ENCODE measurements at places on chromosomes 2 and 18.

GRCh38 chr2:233174137-233174536 is 77.3 kb upstream of the ATG16L1 start:
- DNase-seq: no peak
- H3K4me1 ChIP-seq: peaks cover 5% of the 10 kb centered on the region
- H3K27ac ChIP-seq: no peak overlapping the region
- no peaks in the 10 kb centered on the region for H3K36me3 ChIP-seq

DNA sequence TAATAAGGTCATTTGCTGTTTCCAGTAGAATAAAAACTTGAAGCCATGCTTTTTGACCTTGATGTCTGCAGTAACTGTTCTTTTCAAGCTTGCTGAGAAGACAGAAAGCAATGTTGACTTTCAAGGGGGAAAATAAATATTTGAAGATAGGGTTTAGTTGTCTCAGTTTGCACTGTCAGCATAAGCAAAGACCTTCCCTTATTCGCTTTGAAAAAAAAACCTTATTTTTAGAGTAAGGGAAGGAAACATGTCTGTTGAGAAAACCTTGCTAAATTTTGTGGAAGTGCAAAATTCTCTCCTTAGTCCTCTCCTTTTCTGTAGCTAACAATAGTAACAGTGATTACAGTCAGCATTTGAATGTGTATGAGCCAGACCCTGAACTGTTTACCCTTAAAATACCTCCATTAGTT is 43.1 kb downstream of the MAP4K4 start:
- peaks cover 72% of the 10 kb centered on the region for H3K4me1 ChIP-seq
- no peak for DNase-seq
- no peaks in the 10 kb centered on the region for H3K27me3 ChIP-seq
- H3K36me3 ChIP-seq: 0 out of 2 replicates have a peak, but pooled peaks cover 5% of the 10 kb centered on the region
- no peak overlapping the region for H3K4me3 ChIP-seq

- H3K4me3 ChIP-seq: no peak overlapping the region
- no peak overlapping the region for H3K27ac ChIP-seq
- H3K4me1 ChIP-seq: peaks cover 22% of the 10 kb centered on the region
- no peaks in the 10 kb centered on the region for H3K27me3 ChIP-seq
These were observed 12.9 kb upstream of the PUM2 start for GRCh38 chr2:20363578-20363977.

DNA sequence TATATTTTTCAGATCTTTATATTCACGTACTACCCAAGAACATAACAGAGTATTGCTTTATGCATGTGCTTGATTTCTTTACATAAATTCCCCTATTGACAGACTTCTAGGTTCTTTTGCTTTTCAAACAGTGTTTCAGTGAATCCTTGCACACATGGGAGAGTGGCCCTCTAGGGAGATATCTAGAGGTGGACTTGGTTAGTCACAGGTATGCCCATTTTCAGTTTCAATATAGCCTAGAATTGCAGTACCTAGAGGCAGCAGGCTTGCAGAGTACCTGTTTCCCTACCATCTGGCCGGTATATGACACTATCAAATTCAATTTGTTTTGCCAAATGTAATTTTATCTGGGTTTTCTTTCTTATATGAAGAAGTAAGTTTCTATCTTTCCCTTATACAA is 36.8 kb downstream of the EML6 start:
- no peak overlapping the region for H3K27ac ChIP-seq
- H3K27me3 ChIP-seq: no peaks in the 10 kb centered on the region
- no peaks in the 10 kb centered on the region for H3K36me3 ChIP-seq
- peaks cover 46% of the 10 kb centered on the region for H3K4me1 ChIP-seq

- H3K4me1 ChIP-seq: 0 out of 2 replicates have a peak, but pooled peaks cover 4% of the 10 kb centered on the region
- peak; percentile 66 for DNase-seq
- H3K4me3 ChIP-seq: no peak overlapping the region
- no peaks in the 10 kb centered on the region for H3K27me3 ChIP-seq
- H3K36me3 ChIP-seq: no peaks in the 10 kb centered on the region
- no peak overlapping the region for H3K27ac ChIP-seq
These were observed 159.6 kb downstream of the DCC start for GRCh38 chr18:52499644-52500043.

DNA sequence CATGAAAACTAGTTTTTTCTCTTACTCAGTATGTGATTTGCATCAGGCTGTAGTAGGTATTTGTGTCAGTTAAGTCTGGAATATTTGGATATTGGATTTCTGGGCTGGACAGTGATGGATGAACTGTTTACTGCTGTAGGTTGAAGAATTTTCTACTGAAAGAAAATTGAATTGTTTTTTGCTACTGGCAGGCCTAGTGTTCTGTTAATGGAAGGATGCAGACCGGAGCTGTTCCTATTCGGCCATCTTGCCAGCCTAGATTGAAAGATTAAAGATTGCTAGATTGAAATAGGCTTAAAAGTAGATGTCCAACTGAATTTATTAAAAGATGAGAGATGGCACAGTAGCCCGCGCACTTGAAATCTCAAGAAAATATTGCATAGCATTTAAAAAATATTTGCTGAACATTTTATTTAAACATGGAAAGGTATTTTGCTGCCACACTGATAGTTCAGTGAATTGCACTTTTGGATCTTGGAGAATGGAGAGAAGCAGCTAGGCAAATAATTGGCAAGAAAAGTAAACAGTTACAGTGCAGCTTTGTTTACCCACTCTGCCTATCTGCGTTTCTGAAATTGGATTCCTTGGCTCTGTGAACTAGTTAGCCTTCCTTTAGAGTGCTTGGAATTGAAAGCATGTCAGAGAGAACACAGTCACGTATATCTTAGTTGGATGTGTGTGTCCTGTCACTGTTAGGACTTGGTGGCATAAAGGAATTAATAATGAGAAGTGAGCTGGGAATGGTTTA is 54.1 kb downstream of the EPB41L5 start:
- no peaks in the 10 kb centered on the region for H3K27me3 ChIP-seq
- H3K27ac ChIP-seq: peak overlapping the region; percentile 46
- no peaks in the 10 kb centered on the region for H3K36me3 ChIP-seq
- peaks cover 17% of the 10 kb centered on the region for H3K4me1 ChIP-seq
- peak overlapping the region; percentile 46 for H3K4me3 ChIP-seq

DNA sequence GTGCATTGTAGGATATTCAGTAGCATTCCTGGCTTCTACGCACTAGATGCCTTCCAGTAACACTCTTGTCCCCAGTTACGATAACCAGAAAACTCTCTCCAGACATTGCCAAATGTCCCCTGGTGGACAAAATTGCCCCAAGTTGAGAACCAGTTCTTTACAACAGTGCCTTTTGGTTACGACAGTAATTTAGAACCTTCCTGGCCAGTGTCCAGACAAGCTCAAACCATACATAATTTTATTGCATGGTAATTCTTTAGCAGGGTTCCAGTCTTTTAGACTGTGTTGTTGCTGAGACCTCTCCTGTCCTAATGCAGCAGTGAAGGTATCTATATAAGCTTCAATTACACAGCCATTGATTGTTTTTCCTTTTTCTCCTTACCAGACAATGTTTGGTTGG is 20.2 kb downstream of the RNMT start:
- H3K27me3 ChIP-seq: no peaks in the 10 kb centered on the region
- no peak overlapping the region for H3K27ac ChIP-seq
- DNase-seq: no peak
- H3K36me3 ChIP-seq: peaks cover 47% of the 10 kb centered on the region
- H3K4me3 ChIP-seq: no peak overlapping the region
- no peaks in the 10 kb centered on the region for H3K4me1 ChIP-seq

DNA sequence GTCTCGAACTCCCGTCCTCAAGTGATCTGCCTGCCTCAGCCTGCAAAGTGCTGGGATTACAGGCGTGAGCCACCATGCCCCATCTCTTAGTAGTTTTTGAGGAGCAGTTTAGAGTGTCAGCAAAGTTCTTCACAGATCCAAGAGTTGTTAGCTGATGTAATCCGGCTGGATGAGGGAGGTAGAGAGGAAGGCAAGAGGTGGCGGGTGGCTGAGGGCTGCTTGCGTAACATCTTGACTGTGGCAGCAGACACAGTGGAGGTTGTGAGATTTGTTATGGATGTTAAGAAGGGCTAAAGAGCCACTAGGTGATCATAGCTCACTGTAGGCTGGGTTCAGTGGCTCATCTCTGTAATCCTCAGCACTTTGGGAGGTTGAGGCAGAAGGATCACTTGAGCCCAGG is 19.5 kb upstream of the FAM136A start:
- H3K27ac ChIP-seq: no peak overlapping the region
- no peaks in the 10 kb centered on the region for H3K36me3 ChIP-seq
- H3K4me3 ChIP-seq: no peak overlapping the region
- no peak for DNase-seq
- no peaks in the 10 kb centered on the region for H3K4me1 ChIP-seq

DNA sequence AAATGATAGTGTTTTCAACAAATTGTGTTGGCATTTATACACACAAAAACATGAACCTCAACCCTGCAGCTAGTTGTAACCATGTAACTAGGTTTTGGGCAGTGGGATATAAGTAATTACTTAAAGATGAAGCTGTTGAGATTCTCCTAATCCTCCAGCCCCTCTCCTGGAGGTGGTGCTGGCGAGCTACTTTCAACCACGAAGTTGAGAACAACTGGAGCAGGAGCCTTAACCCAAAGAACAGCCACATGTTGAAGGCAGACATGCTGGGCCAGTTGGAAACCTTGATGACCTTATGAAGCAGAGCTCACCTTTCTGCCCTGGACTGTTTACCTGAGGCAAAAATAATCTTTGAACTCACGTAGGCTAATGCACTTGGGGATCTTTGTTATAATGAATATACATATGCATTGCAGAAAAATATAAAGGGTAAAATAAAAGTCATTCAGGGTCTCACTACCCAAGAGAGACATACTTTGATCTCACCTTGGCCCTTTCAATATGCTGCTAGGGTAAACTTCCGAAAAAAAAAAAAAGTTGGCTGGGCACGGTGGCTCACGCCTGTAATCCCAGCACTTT is 89.6 kb upstream of the NPAS2 start:
- H3K4me3 ChIP-seq: no peak overlapping the region
- peak overlapping the region; percentile 12 for H3K27ac ChIP-seq
- H3K4me1 ChIP-seq: peaks cover 29% of the 10 kb centered on the region
- DNase-seq: peak; percentile 88
- no peaks in the 10 kb centered on the region for H3K36me3 ChIP-seq

GRCh38 chr2:48668992-48669391 is 51.3 kb downstream of the GTF2A1L start:
- H3K27ac ChIP-seq: no peak overlapping the region
- DNase-seq: no peak
- no peak overlapping the region for H3K4me3 ChIP-seq
- no peaks in the 10 kb centered on the region for H3K4me1 ChIP-seq
- peaks cover 7% of the 10 kb centered on the region for H3K27me3 ChIP-seq
- no peaks in the 10 kb centered on the region for H3K36me3 ChIP-seq

DNA sequence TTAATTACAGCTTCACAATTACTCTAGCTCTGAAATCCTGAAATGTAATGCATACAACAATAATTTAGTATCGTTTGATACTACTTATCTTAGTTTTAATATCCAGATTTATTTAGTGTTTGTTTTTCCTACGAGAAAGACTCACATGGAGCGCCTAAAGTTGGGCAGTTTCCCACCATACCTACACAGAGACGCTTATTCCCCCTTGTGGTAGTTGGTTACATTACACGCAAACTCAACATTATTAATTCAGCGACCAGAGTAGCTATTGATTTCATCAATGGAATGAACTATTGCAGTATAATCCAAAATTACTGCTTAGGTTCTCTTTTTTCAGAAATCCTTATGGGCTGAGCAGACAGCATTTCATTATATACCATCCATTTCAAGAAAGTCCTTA is 164.0 kb upstream of the REG3G start:
- no peaks in the 10 kb centered on the region for H3K27me3 ChIP-seq
- H3K4me3 ChIP-seq: no peak overlapping the region
- H3K4me1 ChIP-seq: no peaks in the 10 kb centered on the region
- no peak overlapping the region for H3K27ac ChIP-seq
- peak; percentile 39 for DNase-seq
- no peaks in the 10 kb centered on the region for H3K36me3 ChIP-seq

DNA sequence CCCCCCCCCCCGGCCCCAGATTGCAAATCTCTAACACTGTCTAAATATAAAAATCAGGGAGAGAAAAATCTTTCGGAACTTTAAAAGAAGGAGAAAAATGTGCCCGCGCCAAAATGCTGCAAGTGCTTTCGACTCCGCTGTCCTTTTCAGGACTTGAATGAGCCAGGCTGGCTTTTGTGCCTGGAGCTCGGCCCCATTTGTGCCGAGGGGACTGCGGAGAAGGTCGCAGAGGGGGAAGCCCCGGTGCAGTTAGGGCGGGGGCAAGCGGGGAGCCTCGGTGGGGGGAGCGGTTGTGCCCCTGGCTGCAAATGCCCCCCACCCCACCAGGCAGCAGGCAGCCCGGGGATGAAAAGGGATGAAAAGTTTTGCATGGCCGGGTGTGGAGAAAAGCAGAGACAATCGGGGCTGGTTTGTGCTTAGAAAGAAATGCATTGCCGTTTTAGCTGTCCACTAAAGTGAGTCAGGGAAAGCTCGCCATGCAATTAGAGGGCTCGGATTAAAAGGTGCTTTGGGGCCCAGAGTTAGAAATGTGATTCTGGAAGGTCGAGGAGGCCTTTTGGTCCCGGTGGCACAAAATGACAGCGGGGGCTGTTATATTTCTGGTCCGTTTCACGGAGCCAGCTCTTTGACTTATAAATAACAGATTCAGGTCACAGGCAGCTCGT is 1.6 kb downstream of the INHBB start:
- H3K36me3 ChIP-seq: peaks cover 55% of the 10 kb centered on the region
- DNase-seq: no peak
- H3K27ac ChIP-seq: peak overlapping the region; percentile 68
- no peaks in the 10 kb centered on the region for H3K27me3 ChIP-seq

DNA sequence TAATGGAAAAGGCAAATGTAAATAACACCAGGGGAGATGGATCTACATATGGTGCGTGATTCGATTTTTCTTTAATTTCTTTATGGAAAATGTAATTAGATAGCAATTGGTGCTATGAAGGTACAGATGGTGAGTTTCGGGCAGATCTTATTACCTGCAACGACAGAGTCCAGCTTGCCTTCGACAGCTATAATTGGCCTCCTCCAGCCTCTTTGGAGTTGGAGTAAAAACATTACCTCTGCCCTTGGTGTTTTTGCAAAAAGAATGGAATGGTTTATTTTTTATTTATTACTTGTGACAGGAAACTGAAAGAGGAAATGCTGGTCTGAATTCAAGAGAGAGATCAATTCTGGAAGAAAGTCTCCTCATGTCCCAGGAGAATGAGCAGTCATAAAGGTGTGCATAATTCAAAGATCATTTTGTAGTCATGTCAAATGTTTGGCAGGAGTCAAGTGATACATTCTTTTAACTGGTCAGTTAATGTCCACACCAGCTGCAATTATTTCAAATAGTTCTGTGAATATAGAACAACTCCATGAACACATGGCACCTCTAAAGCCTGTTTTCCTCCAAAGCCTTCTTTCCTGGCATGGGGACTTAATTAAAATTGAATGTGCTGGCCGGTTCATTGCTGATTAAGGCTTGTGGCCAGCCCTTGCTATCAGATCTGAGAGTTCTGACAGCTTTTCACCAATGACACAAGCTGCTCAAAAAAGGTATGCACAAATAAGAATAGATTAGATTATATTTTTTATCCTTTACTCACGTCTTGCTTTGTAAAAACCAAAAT is 46.9 kb upstream of the KCNH7 start:
- H3K36me3 ChIP-seq: no peaks in the 10 kb centered on the region
- DNase-seq: no peak
- no peak overlapping the region for H3K27ac ChIP-seq
- no peaks in the 10 kb centered on the region for H3K4me1 ChIP-seq

- H3K4me3 ChIP-seq: no peak overlapping the region
- H3K27me3 ChIP-seq: no peaks in the 10 kb centered on the region
- DNase-seq: no peak
- H3K36me3 ChIP-seq: no peaks in the 10 kb centered on the region
These were observed 47.5 kb upstream of the TXNDC2 start for GRCh38 chr18:9838144-9838877.

Measured in PC-3 (cell line).